ENCODE measurements at places on chromosomes 7 and 10.

GRCh38 chr7:114620208-114620607 lies 205.6 kb downstream of the FOXP2 start:
- no peak for DNase-seq

GRCh38 chr10:132044803-132045202 lies 20.9 kb upstream of the JAKMIP3 start:
- DNase-seq = no peak

DNA sequence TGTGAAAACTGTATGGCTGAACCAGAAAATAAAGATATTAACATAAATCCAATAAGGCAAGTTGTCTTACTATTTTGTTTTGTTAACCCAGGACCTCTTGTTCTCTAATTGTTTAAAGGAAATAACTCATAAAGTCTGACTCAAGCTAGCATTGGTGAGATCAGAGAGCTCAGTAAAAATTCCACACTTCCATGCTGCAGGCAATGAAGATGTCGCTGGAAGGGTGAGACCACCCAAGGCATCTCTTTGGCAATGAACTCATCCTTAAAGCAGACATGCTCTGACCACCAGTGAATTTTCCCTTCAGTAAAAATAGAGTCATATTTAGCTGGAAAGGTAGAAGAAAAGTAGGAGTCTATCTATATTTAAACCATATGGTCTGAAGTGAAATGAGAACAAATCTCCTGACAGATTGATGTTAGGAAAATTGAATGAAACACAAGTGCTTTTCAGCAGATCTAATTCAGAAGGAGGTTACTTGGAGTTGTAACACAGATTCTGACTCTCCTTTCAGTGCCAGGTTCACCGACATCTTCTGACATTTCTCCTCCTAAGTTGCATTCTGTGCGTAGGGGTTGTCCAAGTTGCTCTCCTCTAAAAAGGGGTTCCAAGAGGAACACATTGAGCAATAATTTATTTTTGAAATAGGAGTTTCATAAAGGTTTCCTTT lies 32.8 kb upstream of the VIPR2 start:
- no peak for DNase-seq

DNA sequence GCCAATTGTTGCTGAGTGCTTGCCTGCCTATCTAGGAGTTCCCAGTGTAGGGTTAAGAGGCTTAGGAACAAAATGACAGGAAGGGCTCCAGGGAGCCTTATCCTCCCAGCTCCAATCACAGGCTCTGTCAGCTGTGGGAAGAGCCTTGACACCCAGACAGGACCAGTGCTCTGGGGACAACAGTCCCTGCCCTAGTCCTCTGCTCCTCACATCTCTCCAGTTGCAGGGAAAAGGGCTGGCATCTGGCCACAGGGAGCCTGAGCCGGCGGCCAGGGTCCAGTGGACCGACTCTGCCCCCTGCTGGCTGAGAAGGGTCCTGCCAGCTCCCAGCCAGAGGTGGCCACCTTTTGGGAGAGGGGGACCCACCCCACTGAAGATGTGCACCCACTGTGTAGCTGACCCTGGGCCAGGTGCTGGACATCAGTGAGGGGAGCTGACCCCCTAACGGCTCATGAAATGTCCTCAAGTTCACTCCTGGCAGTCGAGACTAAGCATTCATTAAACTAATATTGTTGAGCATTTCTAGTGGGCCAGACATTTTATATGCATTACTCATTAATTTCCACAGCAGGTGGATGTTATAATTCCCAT lies 17.6 kb downstream of the DNAJB12 start:
- DNase-seq = no peak

DNA sequence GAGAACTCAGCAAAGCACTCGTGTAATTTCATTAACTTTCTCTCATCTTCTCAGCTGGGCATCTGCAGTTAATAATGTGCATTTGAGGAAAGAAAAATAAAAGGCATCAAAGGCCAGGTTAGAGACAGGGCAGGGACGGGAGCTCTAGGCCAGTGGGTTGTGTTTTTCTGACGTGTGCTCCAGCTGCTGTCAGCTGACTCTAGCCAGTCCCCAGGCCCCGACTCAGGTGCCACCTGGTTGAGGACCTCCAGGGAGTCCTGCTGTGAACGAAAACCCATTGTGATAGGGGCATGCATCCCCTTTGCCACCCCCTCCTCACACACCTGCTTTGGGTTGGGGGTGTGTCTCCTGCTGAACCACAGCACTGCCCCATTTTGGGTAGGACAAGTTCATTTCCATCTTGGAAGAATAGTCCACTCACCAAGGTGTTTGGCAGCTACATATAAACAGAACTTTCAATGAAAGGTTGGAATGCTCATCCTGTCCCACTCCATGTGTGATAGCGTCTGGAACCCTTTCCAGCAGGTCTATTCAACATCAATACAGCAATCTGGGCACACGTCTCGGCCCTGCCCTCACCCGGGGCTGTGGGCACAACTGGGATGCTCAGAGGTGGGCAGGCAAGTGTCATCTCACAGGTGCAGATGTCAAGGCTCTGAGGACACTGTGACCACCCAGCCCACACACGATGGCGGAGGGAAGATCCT lies 146.1 kb upstream of the FAM20C start:
- DNase-seq = no peak

DNA sequence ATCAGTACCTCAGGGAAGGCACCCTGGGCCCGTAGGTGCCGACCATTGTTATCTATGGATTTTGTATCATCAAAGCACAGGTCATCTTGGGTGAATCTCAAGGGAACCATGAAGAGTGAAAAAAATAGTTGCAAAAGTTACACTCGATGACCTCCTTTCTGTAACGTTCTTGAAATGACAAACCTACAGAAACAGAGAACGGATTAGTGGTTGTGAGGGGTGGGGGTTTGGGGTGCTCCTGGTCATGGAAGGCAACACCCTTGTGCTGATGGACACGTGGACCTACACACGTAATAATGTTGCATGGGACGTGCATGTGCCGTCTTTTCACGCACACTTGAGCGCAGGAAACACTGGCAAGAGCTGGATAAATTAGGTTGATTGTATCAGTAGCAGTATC lies 655.9 kb downstream of the SDK1 start:
- DNase-seq = no peak

DNA sequence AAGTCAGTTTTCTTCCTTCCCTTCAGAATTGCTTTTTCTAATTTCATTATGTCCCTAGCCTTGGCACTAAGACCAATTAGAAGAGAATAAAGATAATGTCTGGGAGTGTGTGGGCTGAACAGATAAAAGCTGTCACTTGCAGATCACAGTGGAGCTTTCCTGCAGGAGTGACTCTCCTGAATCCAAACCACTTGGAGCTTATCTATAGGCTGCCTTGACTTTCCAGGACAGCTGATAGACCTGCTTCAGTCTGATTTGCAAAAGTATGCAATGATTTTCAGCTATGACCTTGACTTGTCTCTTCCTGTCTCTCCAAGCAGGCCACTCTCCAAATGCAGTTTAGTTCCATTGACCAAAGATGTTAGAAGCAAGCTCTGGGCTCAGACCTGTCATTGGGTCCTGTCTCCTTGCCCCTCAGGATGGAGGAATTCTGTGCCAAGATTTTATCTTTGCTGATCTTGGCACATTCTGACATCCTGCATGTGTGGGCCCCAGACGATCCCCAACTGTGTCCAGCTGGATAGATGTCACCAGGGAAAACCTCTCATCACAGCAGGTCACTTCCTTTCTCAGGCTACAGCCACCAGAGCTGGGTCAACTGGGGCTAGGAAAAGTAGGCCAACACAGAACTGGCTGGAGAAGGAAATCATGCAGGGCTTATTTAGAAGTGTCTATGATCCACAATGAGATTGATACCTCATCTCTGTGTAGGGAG lies 120.9 kb upstream of the ZNF438 start:
- DNase-seq = no peak

- no peak for DNase-seq
Measured at GRCh38 chr10:61329854-61330253, 123.3 kb downstream of the TMEM26 start.

DNA sequence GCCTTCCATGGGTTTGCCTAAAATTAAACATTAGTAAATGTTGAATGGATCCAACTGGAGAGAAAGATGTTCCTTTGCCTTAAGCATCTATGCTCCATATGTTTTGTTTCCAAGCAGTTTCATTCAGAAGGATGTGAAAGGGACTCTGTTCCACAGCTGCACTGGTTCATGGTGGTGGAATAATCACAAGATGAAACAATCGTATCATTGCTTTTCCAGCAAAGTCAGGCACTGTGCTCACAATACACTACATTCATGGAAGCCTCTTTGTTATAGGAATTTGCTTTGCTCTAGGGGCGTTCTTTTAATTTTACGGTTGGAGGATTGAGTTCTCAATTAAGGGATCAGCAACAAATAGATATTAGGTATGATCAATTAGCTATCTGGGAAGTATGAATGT lies 33.8 kb downstream of the RAMP3 start:
- DNase-seq = no peak

DNA sequence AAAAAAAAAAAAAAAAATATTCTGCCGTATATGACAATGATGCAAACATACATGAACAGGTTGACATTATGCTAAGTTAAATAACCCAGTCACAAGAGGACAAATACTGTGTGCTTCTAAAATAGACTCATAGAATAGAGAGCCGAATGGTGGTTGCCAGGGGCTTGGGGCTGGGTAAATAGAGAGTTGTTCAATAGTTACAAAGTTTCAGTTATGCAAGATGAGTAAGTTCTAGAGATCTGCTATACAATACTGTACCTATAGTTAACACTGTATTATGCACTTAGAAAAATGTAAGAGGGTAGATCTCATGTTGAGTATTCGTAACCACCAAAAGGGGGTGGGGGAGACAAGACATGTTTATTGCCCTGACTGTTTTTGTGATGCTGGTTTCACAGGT lies 77.1 kb upstream of the GNAI1 start:
- DNase-seq = no peak

- no peak for DNase-seq
Measured at GRCh38 chr10:110786172-110786571, 85.6 kb upstream of the PDCD4 start.

- no peak for DNase-seq
Measured at GRCh38 chr10:76974017-76974691, 663.5 kb downstream of the KCNMA1 start.

GRCh38 chr10:16949816-16950215 lies 132.6 kb upstream of the RSU1 start:
- DNase-seq = no peak
